ENCODE measurements at places on chromosomes 16 and 17.

- DNase-seq = no peak
Measured at GRCh38 chr16:50178491-50178941, 25.4 kb downstream of the TENT4B start.

GRCh38 chr16:9465161-9465560 lies 373.7 kb downstream of the HAPSTR1 start:
- DNase-seq = no peak

DNA sequence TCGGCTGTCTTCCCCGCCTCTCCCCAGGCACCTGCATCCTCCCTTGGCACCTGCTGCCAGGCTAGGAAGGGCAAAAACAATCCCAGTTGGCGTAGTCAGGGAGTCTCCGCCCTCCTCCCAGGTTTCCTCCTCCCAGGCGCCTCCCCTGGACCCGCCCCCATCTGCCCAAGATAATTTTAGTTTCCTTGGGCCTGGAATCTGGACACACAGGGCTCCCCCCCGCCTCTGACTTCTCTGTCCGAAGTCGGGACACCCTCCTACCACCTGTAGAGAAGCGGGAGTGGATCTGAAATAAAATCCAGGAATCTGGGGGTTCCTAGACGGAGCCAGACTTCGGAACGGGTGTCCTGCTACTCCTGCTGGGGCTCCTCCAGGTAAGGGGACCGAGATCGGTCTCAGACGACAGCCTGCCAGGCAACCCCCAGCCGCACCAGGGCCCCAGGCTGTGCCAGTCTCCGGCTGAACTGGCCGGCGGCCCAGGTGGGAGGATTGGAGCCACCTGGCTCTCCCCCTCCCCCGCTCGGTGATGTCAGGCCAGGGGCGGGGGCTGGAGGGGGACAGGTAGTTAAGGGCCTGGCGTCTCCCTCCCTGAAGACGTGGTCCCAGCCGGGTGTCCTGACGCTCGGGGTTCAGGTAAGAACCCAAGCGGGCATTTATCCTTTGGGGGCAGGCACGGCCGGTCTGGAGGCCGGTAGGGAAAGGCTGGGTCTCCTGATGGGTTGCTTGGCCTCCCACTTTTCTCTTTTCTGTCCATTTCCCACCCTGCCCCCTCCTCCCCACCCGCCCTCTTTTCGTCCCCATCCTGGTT lies at the start of gene GRB7:
Gene GRB7, plus strand, starts transcription at position 179 of the 808 bp plus-strand sequence. CDS start 4,364 bp downstream, outside the sequence.
- DNase-seq = no peak

- no peak for DNase-seq
Measured at GRCh38 chr17:79861413-79862216, 22.4 kb upstream of the CBX4 start.

GRCh38 chr16:17744921-17745572 lies 274.3 kb upstream of the XYLT1 start:
- DNase-seq = no peak

DNA sequence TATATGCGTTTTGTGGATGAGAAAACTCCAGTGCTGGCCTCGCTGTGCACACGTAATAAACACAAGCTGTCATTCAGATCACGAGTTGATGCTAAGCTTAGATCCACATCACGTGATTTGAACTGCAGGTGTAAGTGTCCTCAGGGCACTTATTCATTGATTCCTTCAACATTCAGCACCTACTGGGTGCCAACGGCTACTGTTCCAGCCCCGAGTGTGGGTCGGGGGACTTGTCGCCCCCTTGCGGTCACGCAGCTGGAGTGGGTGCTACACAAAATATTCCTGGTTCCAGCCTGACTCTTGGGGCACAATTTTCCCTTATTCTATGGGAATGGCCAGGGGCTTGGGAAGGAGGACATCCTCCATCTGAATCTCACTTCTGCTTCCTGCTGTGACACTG lies 29.9 kb upstream of the GINS2 start:
- DNase-seq = peak; percentile 22

DNA sequence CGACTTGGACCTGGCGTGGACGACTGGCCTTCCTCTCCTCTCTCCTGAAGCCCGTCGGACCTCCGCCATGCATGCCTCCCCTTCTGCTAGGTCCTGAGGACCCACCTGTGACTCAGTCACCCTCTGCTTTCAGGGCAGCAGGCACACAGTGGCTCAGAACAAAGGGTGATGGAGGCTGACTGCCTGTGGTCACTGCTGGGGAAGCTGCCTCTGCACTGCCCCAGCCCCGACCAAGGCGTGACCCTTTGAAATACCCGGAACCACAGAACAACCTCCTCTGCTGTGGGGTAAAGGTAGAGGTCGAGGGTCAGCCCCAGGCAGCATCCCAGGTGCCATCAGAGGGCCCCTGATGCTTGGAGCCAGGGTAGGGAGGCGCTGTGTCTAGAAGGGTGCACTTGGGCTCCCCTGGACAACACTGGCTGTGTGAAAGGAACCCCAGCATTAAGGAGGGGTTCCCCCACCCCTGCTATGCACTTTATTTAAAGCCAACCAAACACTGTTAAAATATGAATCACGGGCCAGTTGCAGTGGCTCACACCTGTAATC lies 12.5 kb upstream of the SLC4A1 start:
- no peak for DNase-seq

DNA sequence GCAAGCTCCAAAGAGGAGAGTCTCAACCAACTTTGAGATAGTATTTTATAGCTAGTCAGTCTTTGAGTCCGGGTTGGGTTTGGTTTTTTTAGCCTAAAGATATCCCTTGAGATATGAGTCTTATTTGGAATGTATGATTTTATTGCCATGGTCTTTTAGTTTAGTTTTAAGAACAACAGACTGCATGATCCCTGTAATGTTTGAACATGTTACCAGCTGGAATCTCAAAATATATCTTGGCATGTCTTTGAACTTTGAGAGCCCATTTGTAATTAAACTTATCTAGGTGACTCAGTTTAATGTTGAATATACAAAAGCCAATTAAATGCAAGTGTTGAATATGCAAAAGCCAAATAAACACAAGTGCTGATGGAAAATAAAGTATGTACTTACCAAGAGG lies 100.6 kb downstream of the TANGO6 start:
- DNase-seq = no peak

GRCh38 chr16:1770328-1771187 lies 785 bp downstream of the NME3 start:
- peak; percentile 45 for DNase-seq

GRCh38 chr16:35497399-35497798 lies 2038.0 kb downstream of the TP53TG3F start:
- DNase-seq = no peak

GRCh38 chr17:72466199-72466598 lies 345.4 kb downstream of the SOX9 start:
- peak; percentile 86 for DNase-seq

DNA sequence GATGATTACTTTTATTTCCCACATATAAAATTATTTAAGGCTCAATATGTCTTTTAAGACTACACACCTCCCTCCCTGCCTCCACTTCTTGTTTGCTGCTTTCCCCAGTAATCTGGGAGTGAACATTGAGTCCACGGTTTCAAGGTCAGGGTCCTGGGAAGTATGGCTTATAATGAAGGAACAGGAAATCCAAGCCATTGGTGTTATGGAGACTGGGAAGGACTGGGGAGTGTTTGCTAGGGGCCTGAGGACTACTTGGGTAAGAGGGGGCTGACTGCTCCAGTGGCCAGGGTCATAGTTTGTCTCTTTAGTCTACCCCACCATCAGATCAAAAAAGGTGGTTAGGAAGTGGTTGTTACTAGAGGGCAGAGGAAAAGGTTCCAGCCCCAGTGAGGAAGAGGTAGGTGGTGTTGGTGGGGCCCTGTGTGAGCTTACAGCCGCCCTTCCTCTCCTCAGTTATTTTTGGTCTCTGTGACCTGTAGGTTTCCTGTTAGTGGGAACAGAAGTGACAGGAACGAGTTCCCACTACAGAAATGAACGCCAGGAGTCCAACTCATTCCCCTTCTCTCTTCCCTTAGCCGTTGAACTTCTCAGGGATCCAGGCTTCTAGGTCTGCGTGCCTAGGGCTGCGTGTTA lies 742 bp upstream of the SLC16A13 start:
- no peak for DNase-seq

DNA sequence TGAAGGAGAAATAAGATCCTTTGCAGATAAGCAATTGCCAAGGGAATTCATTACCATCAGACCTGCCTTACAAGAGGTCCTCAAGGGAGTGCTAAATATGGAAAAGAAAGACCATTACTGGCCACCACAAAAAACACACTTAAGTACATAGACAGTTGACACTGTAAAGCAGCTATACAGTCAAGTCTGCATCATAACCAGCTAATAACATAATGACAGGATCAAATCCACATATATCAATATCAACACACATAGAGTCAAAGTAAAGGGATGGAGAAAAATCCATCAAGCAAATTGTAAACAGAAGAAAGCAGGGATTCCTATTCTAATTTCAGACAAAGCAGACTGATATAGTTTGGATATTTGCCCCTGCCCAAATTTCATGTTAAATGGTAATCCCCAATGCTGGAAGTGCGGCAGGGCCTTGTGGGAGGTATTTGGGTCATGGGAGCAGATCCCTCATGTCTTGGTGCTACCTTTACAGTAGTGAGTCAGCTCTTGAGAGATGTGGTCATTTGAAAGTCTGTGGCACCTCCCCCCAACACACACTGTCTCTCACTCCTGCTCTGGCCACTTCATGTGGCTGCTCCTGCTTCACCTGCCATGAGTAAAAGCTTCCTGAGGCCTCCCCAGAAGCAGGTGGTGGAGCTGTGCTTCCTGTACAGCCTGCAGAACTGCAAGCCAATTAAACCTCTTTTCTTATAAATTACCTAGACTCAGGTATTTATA lies 32.8 kb downstream of the TANC2 start:
- DNase-seq = no peak

DNA sequence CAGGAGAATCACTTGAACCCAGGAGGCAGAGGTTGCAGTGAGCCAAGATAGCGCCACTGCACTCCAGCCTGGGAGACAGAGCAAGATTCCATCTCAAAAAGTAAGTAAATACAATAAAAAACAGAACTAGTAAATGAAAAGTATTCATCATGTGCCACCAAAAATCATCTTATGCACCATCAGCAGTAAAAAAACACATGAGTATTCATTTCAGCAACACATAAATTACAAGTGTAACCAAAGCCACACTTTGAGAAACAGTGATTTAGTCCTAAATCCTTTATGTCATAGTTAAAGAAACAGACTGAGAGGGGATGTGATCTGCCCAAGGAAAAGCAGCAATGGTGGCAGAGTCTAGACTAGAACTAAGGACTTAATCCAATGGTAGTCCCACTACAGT lies 13.0 kb downstream of the DCUN1D3 start:
- DNase-seq = no peak

- peak; percentile 26 for DNase-seq
Measured at GRCh38 chr16:11994143-11995119, 17.9 kb downstream of the SNX29 start.

GRCh38 chr17:72514321-72514861 lies 393.6 kb downstream of the SOX9 start:
- DNase-seq = no peak

DNA sequence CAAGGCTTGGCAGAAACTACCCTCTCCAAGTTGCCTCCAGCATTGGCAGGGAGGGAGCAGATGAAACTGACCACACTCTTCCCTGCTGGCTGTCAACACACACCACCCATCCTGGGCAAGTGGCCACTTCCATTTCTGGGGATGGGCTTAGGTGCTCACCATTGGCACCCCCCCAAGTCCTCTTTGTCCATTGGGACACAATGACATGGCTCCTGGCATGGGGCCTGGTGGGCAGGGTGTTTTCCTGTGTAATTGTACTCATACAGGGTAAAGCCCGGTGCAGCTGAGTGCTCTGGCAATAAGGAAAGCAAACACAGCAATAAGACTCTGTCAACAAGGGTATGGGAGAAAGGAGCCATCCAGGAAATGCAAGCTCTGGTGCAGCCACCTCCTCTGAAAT lies 22.6 kb downstream of the SCNN1B start:
- no peak for DNase-seq

- DNase-seq = peak; percentile 76
Measured at GRCh38 chr16:68072038-68072695, 13.0 kb upstream of the NFATC3 start.

GRCh38 chr17:65042946-65043345 lies 13.6 kb downstream of the GNA13 start:
- DNase-seq = no peak

- peak; percentile 85 for DNase-seq
Measured at GRCh38 chr17:34306466-34306865, 12.8 kb upstream of the CCL8 start.

GRCh38 chr17:10125531-10126275 lies 72.7 kb downstream of the GAS7 start:
- DNase-seq = no peak

- peak; percentile 76 for DNase-seq
Measured at GRCh38 chr17:7835814-7836595, 2.0 kb downstream of the KDM6B start.

GRCh38 chr16:69123910-69124309 lies 8.5 kb downstream of the CHTF8 start:
- peak; percentile 76 for DNase-seq

DNA sequence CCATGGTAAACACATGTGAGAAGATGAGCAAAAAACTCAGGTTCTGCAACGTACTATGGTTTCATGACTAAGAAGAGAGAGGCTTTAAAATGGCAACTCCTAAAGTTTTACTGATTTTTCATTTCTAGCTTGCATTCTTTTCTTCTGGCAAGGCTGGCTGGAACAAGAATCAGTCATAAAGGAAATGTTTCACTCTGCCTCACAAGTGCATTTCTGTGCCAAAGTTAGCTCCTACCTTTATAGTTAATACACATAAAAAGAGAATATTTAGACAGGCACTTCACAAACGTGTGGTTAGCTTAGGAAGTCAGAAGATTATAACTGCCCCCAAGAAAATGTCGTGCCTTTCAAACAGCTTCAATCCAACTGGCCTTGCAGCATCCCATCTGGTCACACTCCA lies 417.1 kb upstream of the CDH11 start:
- DNase-seq = no peak

GRCh38 chr17:35731239-35731916 lies at the start of gene RASL10B:
TSS of gene RASL10B (plus strand) at chr17:35731639. CDS start at chr17:35735185, 3,546 bp downstream.
- peak; percentile 64 for DNase-seq

DNA sequence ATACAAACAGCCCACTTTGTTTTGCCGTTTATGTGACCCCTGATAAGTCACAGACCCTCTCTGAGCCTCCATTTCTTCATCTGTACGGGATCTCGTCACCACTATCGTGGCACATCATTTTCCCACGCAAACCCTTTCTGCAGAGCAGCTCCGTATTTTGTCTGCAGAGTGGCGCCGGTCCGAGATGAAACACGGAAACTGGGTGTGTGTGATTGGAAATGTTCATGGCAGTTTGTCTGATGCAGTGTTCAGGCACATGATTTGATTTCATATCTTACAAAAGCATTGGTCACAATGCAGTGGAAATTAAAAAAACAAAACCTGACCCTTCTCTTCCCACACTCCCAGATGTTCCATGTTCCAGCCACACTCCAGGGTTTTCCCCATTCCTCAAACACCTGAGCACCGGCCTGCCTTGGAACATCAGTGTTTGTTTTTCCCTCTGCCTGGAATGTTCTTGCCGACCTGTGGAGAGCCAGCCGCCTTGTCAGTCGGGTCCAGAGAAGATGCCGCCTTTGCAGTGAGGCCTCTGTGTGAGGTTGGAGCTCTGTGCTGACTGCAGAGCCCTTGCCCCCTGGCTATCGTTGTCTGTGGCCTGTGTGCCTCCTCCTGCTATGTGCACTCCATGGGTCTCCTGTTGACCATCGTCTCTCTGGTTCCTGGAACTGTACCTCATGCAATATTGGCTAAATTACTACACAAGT lies 39.2 kb downstream of the NT5M start:
- DNase-seq = no peak

Measured in EL (cell line).